NCI-H146 (cell line): ENCODE measurements at places on chromosomes 4 and X.

DNA sequence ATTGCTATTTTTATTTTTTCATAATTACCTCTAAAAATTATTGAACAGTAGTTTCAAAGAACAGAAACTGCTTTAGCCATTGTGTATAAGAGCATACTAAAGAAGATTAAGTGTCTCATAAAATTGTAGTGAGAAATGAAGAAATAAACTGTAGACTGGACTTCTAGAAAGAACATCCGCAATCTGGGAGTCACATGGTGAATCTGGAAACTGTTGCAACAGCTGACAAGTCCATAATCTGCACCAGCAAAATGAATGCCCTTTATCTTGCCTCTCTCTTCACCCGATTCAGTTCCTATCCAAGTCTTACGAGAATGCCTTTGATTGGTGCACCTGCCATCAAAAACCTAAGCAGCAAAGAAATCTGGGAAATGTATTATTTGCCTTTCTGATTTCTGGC, 312.9 kb downstream of the NAF1 start:
- DNase-seq = no peak

- no peak for DNase-seq
Measured at GRCh38 chr4:105963461-105964400, 68.5 kb downstream of the NPNT start.

DNA sequence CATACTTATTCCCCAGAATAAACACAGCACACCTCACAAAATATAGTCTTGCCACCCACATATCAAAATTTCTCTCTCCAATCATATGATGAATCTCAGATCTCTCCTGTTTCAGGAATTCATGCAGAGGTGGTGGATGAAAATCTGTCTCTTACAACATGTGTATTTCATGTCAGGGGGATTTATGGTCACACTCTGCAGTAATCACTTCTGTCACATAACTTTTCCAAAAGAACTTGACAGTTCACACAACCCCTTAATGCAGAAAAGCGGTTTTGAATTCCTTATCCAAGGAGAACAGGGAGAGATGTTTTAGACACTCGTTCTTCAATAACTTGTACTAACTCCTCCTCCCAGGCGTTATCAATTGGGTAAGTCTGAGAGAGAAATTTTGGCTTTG, 180.5 kb upstream of the ETNPPL start:
- DNase-seq = no peak

- no peak for DNase-seq
Measured at GRCh38 chr4:87853108-87853507, 20.3 kb downstream of the MEPE start.

DNA sequence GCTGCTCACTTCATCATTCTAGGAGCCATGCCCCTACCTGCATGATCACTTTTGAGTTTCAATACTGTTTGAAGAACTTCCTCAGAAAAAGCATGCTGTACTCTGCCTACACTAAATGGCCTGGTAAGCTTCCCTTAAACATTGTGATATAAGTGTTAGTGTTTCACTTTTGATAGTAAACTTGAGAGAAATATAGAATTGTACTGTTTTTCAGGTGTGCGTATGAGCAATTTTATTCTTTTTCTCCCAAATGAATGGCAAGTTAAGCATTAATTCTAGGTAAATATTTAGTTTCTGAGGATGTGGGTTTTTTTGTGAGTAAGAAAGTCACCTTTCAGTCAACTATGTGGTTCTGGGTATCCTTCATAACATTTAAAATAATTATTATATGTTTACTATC, 484.5 kb downstream of the IL15 start:
- no peak for DNase-seq

DNA sequence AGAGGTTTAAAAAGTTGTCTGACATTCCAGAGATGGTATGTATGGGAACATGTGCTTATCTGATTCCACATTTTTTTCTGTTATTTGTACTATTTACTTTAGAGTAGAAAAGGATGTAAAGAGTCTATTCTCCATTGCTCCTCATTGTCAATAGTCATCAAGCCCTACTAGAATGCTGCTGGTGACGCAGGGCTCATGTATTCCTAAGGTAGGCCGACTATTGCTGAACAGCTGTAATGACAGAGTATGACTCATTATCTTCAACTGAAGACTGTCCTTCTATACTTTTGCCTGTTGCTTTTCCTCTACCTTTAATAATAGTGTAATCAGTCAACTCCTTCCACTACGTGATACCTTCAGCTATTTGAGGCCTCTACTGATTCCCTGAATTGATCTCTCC, 509.1 kb upstream of the NR3C2 start:
- no peak for DNase-seq

GRCh38 chr4:165394275-165394674, 15.5 kb downstream of the CPE start:
- no peak for DNase-seq

GRCh38 chr4:184979461-184980124, 38.7 kb upstream of the HELT start:
- DNase-seq = no peak

- DNase-seq = no peak
Measured at GRCh38 chr4:149279331-149279730, 536.3 kb downstream of the IQCM start.

- no peak for DNase-seq
Measured at GRCh38 chr4:130077275-130077674, 981.3 kb downstream of the C4orf33 start.

DNA sequence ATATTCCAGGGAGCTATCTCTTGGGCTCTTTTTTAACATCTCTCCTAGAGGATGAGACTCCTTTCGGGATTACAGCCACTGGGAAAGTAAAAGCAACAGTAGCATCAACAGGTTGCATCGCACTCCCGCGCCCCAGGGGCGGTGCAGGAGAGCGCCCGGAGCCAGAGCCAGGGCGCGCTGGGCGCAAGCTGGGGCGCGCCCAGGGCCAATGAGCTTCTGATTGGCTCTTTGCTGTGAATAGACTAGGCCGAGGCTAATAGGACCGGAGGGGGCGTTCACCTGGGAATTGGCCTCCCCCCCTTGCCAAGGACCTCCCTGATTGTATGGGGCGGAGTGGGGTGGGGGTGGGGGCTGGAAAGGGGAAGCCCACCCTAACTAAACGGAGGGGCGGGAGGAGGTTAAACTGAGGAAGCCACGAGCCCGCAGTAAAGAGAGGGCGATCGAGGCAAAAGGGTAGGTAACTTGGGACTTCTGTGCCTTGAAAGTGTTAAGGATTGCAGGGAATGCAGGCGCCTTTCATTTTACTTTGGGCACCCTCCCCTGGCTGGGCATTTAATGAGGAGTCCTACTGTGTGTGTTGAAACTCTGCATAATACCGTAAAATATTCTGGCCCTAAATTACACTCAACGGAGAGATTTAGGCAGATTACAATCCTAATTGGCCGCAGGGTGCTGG, 1.1 kb upstream of the ATOH1 start:
- DNase-seq = no peak

DNA sequence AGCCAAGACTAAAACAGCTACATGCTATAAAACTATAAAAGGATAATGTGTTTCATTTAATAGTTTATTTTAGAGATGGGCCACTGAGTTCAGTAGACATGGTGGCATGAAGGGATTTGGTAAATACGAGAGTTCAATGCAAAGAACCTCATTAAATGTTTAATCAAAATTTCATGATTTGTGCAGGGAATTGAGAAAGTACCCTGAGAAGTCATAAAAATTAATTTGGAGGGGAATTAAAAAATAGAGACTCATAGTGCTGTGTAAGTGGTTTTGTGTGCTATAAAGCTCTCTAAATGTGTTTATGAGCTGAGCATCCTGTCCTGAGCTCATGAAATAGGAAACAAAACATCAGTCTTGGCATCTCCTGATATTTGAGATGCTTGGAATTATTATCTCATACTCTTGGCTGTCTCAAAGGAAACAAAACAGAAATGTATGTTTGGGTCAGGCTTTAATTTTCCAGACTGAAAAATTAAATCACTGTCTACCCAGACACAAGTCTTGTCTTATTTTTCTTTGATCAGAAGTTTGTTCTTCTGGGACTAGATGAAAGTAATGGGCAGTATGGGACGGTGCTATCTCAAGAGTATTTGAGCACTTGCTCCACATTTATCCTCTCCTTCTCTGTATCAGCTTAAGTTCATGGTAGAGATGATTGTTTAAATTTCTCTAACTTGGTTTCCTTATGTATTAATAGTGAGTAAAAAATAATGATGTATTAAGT, 38.0 kb upstream of the EMCN start:
- DNase-seq = no peak

GRCh38 chrX:19487520-19488200, 27.6 kb downstream of the MAP3K15 start:
- no peak for DNase-seq

DNA sequence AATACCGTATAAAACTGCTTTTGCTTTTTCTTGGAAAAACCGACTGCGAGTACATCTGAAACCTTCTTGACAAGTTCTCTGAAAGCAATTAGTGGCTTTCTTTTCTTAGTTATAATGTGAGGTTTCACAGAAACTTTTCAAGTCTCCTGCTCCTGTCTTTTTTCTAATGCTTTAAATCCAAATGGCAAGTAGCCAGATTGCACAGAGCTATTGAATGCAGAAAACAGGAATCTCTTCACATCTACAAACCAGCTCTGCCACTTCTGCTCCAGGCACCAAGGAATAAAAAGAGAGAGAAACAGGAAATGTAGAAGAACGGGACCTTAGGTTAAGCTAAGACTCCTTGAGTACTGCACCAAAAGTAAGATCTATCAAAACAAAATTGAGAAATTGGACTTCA, 267.3 kb upstream of the TET2 start:
- no peak for DNase-seq

GRCh38 chrX:135330706-135331105, 21.4 kb downstream of the ETDC start:
- no peak for DNase-seq

GRCh38 chr4:70533211-70533610, 14.8 kb downstream of the AMTN start:
- no peak for DNase-seq

DNA sequence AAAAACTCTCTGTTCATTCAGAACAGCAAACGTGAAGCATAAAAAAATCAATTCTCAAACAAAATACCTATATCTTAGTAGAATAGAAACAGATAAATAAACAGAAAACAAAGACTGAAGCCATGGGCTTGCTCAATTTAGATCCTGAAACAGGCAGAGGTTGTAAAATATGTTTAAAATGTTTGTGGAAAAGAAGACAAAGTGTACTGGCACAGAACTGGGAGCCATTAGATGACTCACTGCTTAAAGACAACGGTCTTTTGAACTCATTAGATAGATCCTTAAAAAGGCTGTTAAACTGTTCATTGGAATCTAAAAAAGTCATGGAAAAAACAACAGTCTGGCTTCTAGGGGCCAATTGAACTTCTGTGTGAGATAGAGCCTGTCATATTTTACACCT, 247.0 kb upstream of the NDST4 start:
- no peak for DNase-seq

GRCh38 chr4:137363496-137363895, 168.8 kb downstream of the PCDH18 start:
- DNase-seq = no peak

- no peak for DNase-seq
Measured at GRCh38 chrX:153967536-153968224, 3.9 kb downstream of the HCFC1 start.

DNA sequence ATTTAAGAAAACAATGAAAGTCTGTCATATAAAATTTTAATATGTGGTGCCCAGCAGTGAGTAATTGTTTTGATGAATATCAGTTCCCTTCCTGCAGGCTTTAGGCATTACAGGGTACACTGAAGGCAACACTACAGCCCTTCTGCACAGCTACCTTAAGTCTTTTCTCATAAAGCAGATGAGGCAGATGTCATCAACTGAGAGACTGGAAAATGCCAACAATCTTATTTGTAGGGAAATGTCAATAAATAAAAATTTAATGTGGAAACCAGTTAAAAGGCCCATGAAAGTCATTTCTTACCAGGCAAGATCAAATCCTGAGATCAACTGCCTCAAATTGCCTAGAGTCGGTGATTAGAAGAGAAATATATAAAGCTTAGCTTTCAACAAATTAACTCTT, 193.4 kb upstream of the NWD2 start:
- DNase-seq = no peak

DNA sequence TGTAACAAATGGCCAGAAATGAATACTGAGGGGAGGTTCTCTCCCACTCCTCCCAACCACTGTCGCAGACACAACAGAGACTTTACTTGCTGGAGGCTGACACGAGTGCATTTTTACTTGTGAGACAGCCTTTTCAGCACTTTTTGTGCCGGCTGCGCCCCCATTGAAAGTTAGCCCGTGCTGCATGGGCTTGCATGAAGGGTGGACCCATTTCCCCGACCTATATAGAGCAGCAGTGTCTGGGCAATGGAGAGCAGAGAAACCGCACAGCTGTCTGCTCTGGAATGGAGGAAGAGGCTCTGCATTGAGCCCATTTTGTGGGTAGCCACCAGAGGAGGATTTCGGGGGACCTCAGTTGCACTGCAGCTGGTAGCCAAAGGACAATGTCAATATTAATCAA, 208.8 kb downstream of the UGT8 start:
- DNase-seq = no peak

GRCh38 chr4:169293343-169294176, 22.8 kb upstream of the SH3RF1 start:
- no peak for DNase-seq

GRCh38 chrX:148576396-148576795, 76.0 kb downstream of the AFF2 start:
- DNase-seq = no peak

DNA sequence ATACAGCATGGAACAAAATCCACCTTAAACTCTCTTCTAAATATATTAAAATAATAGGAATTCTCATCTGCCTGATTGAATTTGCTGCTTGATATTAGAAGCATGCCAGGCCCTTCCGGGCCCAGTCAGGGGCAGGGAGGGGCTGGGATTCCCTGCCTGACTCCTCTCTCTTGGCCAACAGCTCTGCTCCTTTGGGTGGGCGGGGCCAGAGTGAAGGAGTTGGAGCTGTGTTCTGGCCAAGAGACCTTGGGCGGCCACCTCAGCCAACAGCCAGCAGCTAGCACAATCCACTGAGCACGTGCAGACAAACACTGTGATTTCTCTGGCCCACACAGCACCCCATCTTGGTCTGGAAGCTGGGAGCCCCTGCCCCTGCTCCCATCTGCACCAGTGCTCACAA, 140.3 kb downstream of the PJA1 start:
- no peak for DNase-seq

DNA sequence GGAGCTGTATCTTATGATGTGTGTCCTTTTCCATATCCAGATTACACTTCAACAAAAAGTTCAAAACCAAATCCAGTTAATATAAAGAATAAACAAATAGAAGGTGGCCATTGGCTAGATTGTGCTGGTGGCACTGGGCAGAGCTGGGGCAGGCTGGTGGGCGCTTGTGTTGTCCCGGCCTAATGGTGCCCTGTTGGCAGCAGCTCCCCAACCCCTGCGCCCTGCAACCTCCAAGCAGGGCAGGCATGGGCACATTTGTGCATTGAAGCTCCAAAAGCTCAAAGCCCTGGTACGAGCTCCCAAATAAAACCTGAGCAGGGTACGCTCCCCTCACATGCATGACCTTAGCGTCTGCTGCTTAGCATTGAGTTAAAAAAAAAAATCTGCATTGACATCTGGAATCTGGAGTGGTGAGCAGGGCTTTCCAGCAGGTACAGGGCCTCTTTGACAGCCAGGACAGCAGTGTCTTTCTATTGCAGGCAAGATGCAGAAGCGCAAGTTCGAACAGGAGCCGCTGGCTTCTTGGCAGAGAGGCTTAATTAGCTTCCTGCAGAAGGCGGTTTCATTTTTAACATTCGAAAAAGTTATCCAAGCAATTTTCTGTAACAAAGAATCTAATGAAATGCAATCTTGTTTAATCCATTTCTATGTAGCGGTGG, 25.9 kb upstream of the NYX start:
- no peak for DNase-seq
